WERI-Rb-1 (cell line): ENCODE measurements at places on chromosomes 12 and 14.

- no peak for DNase-seq
These were observed 397.4 kb downstream of the ADAMTS20 start for GRCh38 chr12:43154498-43155045.

DNA sequence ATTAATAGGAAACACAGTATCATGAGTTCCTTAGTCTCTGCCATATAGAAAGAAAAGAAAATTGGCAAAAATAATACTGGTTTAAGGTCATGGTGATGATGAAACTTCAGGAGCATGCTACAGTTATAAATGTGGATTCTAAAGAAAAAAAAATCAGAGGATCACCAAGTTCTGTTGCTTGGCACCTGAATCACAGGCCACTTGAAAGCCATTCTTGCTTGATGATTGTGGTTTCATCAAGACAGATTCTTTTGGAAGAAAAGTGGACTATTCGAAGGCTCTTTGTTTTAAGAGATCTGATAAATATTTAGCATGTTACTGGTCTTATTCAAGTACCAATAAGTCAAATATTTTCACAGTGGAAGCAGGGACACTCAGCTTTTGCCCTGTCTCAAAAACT is 148.9 kb downstream of the SAMD4A start:
- no peak for DNase-seq

DNA sequence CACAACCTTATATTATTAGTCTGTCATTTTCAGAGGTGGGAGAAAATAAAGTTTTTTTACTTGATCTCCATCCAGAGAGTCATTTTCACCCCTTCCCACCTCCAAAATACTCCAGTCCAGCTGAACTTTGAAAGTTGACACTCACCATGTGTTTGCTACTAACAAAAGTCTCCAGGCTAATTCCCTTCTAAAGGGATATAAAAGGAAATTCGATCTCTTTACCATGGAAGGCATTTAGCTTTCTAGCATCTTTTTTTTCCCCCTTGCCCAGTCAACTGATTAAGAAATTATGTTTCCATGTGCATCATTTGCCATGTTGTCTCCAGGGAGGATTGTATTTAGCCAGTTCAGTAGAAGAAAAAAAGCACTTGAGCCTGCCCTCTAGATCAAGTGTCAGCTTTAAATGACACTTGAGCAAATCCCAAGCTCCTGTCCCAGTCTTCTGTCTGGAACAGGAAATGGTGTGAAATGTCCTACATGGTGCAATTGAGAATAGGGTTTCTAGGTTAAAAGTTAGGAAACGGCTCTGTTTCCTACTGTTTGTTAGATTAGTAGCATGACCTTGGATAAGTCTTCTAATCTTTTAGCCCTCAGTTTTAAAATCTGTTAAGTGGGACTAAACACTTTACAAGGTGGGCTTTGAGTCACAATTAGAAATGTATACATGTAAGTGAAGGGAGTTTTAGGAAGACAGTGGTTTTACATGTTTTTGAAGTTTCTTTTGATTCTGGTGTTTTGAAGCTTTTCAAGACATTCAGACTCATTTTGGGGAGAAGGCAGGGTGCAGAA is 67.2 kb downstream of the GNS start:
- DNase-seq = no peak

GRCh38 chr14:34324363-34324795 is 137.7 kb downstream of the SPTSSA start:
- DNase-seq = peak; percentile 29

GRCh38 chr12:10027311-10027710 is 3.2 kb upstream of the CLEC9A start:
- DNase-seq = no peak

DNA sequence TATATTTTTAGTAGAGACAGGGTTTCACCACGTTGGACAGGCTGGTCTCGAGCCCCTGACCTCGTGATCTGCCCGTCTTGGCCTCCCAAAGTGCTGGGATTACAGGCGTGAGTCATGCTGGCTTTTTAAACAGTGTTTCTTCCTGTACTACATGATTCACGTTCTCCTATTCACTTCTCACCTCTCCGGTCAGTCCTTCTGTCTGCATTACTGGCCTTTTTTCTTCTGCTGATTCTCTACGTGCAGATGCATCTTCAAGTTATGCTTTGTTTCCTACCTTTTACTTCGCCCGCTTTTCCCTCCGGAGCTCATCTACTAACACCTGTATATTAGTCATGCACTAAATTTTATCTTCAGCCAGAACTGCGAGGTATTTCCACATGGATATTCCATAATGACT is 296.2 kb upstream of the FLRT2 start:
- DNase-seq = no peak

GRCh38 chr14:96079066-96079465 is 39.9 kb downstream of the C14orf132 start:
- no peak for DNase-seq

DNA sequence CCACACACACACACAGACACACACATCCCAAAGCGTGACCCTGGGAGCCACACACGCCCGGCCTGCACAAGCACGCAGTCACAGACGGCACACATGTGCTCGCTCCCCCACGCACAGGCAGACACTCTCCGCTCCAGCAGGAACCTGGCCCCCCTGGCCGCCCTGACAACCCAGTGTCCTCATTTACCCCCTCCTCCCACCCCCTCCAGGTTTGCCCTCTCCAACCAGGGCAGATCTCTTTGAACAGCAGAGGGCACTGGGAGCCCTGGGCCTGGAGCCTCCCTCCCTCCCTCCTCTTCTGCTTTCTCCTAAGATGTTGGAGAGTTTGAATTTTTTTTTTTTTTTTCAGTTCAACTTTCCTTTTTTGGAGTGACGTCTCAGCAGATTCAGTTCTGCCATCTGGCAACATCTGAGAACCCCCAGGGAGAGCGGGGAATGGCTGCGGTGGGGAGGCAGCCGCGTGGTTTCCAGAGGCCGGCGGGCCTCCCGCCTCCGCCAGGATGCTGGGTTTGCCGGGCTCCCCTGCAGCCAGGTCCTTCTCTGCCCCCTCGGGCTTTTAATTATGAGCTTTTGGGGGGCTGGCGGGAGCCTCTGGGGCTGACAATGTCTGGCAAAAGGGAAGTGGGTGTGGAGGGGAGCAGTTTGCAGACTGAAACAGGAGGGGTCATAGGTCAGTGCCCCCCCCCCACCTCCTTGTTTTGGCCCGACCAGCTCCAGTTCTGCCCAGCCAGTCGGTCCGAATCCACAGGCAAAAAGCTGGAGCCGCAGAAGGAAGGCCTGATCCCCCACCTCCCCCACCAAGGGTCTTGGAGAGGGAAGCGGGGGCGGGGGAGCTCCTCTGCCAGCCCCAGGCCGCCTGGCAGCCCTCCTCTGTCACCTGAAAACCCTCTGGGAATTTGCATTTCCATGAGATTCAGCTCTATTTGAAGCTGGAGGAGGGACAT is 1.3 kb upstream of the NCOR2 start:
- peak; percentile 86 for DNase-seq

DNA sequence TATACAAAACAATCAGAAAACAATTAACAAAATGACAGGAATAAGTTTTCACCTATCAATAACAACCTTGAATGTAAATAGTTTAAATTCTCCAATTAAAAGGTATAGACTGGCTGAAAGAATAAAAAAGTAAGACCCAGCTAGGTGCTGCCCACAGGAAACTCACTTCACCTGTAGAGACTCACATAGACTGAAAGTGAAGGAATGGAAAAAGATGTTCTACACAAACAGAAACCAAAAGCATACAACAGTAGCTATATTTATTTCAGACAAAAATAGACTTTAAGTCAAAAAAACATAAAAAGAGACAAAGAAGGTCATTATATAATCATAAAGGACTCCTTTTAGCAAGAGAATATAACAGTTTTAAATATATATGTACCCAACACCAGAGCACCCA is 152.4 kb upstream of the PWP1 start:
- DNase-seq = no peak

GRCh38 chr14:73269729-73270531 is 32.6 kb downstream of the PAPLN start:
- DNase-seq = no peak

- DNase-seq = no peak
These were observed 158.6 kb upstream of the SLC38A2 start for GRCh38 chr12:46531059-46531785.

DNA sequence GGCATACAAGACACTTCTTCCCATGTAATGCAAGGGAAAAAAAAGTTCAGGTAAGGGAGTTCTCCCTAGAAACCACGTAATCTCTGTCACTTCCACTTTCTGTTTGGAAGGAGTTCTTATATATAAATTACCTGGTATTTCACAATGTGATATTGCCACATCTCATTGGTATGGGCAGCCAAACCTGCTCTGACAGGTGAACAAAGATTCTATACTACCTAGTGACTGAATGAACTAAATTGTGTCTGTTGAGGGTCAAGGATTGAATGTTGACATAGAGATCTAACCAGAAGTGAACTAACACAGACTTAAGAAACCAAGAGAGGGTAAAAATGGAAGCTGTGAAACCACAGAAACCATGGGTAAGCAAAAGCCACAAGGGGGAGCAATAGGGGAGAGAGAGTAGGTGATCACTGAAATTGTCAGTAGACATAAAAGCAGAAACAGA is 161.3 kb downstream of the RPL10L start:
- DNase-seq = peak; percentile 27

DNA sequence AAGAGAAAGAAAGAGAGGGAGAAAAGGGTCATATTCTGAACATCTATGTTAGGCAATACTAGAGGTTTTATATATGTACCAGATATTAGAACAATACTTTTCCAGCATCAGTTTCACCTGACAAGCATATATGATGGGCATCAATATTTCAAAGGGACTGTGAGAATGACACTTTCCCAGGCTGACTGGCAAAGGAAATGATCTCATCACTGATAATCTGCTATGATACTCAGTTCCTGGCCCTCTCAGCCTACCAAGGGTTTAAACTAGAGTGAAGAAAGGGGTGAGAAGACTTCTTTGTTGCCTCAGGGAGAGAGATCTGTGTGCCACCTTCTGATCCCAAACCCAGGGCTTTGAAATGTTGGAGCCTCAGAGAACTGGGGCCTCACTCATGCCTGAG is 183.5 kb downstream of the TTC8 start:
- no peak for DNase-seq

DNA sequence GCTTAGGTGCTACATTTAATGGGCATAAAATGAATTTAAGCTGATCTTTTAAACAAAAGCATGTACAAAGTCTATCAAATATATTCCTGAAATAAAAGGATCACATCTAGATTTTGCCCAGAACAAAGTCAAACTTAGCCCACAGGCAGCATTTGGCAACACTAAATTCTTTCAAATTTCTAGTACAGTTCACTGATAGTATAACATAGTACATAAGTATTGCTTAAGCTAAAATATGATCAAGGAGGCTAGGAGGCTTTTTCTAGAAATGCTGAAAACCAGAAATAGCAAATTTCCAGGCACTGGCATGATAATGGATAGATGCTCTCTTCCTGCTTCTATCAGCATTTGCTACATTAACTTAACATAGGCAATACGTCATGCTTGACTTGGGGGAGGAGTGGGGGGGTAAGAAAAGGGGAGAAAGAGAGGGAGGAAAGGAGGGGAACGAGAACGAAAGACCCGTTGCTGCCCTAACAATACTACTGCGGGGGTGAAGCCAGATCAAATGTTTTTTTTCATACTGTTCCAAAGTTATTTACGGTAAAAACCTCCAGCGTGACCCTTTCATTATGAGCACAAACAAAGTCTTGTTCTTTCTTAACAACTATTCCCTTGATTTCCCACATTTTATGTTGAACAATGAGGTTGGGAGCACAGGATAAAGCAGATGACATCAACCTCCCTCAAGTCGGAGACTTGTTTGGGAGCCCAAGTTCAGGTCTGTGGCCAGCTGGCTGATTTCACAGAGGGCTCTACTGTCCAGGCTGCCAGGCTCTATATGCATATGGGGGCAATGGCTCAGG is 10.6 kb downstream of the TMED10 start:
- no peak for DNase-seq

- no peak for DNase-seq
These were observed 65.2 kb downstream of the MARK3 start for GRCh38 chr14:103450416-103450815.

DNA sequence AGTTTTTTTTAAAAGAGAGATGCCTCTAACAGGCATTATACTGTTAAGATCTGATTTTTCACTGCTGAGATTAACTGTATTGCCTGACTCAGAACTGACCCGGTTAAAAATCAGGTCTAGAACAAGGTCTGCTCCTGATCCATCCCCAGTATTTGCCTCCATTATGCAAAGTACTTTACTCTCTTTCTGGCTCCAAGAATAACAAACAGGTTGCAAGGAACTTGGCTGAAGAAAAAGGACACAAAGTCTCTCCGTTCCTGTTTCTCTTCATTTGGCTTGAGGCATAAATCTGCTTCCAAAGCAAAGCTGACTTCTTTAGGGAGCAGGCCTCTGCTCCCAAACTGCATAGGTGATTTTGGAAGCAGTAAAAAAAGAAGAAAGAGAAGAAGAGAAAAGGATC is 199.3 kb upstream of the PDZRN4 start:
- no peak for DNase-seq

- DNase-seq = no peak
These were observed 94.2 kb downstream of the BORCS5 start for GRCh38 chr12:12451098-12451497.

GRCh38 chr14:24355009-24355408 is 13.0 kb upstream of the NFATC4 start:
- DNase-seq = no peak

GRCh38 chr14:80077262-80077661 is 134.0 kb downstream of the DIO2 start:
- DNase-seq = no peak

DNA sequence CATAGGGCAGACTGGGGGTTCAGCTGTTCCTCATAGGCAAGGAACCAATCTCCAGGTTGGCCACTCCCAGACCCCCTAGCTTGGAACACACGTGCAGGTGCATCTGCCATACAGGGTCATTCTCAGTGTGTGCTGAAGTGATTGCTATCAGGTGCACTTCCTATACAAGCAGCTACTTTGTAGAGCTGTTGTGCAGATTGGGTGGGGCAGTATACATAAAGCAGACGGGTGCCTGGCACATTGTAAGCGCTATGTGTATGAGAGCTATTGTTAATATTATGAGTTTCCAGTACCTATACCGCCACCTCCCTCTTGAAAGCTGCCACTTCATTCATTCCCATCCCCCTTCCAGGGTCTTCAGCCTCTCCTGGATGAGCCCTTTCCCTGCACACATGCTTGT is 17.3 kb downstream of the IRF2BPL start:
- no peak for DNase-seq
